NCI-H1105 treated with DMSO at 0.1 percent for 48 hours (cell line): ENCODE measurements at places on chromosomes 13 and 19.

DNA sequence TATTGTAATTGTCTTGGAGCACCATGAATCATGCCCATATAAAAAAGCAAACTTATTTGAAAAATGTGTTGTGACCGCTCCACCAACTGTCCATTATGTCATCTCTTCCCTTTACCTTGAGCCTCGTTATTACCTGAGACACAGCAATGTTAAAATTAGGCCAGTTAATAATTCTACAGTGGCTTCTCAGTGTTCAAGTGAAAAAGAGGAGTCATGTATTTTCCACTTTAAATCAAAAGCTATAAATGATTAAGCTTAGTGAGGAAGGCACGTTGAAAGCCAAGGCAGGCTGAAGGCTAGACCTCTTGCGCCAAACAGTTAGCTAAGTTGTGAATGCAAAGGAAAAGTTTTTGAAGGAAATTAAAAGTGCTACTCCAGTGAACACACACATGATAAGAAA is 210.5 kb downstream of the GPC6 start:
- DNase-seq: no peak

DNA sequence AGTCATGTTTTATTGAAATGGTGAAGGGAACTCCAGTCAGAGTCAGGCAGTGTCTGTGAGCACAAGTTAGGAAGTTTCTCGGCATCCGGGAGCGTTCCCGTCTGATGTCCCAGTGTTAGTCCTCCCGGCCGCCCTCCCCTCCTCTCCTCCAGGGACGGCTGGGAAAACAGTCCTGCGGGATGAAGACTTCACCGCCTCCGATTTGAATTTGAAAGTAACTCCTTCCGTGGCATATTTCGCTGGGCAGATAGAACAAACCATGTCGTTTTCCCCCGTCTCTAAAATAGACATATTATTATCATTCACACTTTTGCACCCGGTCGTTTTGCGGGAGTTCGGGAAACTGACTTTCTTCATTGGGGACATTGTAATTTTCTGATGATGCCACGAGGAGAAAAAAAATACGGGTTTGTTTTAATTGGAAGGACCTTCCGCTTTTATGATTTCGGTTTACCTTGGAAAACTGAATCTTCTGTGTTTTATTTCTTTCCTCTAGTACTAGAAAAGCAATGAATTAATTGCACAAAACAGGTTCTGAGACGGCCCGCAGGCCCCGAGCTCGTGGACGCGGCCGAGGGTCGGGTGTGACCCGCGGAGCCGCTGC is 76.6 kb downstream of the ZIC5 start:
- no peak for DNase-seq

- no peak for DNase-seq
These were observed 441 bp downstream of the INAFM1 start for GRCh38 chr19:47274891-47275761.

GRCh38 chr13:41900918-41901317 is 60.0 kb downstream of the VWA8 start:
- no peak for DNase-seq

- DNase-seq: no peak
These were observed 415.2 kb downstream of the KCTD12 start for GRCh38 chr13:76470991-76471390.

DNA sequence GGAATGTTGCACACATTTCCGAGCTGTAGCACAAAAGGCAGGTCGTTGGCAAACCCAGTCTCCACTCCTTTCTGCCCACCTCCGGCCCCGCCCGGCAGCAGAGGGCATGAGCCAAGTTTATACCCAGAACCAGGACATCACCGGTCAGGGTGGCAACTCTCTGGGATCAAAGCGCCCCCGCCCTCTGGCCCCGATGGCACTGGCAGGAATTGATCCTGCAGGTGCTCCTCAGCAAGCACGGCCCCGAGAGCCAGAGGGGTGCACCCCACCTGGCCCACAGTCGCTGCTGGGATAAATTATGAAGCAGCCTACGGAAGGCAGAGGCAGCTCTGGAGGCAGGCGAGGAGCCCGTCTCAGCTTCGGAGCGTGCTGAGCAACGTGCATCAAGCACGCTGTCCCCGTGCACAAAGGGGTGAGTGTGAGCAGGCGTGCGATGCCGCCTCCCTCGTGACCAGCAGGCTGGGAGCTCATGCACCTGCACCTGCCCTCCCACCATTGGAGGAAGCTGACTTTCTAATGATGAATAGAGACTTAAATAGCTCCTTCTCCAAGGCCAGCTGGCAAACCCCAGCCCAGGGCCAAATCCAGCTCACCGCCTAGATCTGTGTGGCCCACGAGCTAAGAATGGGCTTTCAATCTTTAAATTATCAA is 25.7 kb downstream of the SHC2 start:
- no peak for DNase-seq

DNA sequence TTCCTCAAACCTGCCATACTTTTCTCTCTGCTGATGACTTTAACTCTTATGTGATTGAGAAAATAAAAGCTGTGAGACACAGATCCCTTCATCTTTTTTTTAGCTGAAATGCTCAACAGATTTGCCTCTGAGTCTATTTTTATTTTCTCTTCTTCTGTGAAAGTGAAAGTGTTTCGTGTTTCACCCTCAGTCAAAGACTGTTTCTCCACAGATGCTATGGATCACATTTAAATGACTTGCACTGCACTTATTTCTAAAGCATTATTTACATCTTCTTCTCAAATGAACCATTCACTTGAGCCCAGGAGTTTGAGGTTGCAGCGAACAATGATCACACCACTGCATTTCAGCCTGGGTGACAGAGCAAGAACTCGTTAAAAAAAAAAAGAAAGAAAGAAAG is 890.1 kb upstream of the PCDH20 start:
- DNase-seq: no peak
